ENCODE measurements at places on chromosomes 1 and 21.

GRCh38 chr21:35855484-35855883, 204.8 kb downstream of the SETD4 start:
- no peak for DNase-seq

- DNase-seq, result no peak
These were observed 1.7 kb downstream of the TNFSF4 start for GRCh38 chr1:173205146-173206051.

DNA sequence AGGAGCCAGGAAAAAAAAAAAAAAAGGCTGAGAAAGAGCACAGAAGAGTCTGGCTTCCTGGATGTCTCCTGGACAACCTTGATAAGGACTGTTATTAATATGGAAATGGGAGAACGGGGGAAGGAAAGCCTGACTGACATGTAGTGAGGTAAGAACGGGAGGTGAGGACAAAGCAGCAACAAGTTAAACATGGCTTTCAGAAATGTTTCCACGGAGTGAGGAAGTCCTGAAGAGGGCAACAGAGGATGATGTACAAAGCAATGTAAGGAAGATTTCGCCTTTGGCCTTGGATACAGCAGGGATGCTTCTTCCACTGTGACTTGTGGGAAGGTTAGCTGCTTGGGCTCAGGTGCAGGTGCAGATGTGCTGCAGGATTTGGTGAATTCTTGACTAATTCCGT, 11.9 kb upstream of the NIBAN1 start:
- no peak for DNase-seq

DNA sequence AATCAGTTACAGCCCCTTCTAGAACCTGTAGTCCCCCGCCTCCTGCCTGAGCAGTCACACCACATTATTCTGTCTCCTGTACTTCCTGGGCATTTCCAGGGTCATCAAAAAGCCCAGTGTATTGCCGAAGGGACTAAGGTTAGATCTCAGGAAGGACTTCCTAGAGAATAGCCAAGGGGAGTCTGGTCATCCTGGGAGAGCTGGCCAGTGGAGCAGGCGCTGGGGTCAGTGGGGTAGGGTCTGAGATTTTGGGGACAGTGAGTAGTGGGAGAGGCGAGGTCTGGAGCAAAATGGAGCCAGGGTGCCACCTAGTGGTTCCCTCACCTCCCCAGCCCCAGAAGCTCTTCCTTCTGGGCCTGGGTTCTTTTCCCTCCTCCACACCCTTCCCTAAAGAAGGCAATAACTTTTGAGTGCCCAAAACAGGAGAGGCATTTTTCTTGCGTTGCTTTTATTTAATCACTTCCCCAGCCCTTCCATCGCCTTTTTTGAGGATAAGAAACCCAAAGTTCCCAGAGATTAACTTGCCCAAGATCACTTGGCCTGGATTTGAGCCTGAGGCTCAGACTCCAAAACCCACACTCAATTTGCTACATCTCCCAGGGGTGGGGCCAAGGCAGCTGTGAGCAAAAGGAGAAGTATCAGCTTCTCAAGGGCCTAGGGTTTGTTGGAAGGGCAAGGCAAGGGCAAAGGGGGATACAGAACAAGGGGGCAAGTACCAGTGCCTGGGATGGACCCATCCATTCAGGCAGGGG, 7.3 kb upstream of the PMVK start:
- DNase-seq, result no peak

GRCh38 chr1:213573648-213574009, 414.1 kb upstream of the PROX1 start:
- DNase-seq, result no peak

GRCh38 chr1:208047975-208048374, 137.1 kb upstream of the CD34 start:
- DNase-seq, result no peak

DNA sequence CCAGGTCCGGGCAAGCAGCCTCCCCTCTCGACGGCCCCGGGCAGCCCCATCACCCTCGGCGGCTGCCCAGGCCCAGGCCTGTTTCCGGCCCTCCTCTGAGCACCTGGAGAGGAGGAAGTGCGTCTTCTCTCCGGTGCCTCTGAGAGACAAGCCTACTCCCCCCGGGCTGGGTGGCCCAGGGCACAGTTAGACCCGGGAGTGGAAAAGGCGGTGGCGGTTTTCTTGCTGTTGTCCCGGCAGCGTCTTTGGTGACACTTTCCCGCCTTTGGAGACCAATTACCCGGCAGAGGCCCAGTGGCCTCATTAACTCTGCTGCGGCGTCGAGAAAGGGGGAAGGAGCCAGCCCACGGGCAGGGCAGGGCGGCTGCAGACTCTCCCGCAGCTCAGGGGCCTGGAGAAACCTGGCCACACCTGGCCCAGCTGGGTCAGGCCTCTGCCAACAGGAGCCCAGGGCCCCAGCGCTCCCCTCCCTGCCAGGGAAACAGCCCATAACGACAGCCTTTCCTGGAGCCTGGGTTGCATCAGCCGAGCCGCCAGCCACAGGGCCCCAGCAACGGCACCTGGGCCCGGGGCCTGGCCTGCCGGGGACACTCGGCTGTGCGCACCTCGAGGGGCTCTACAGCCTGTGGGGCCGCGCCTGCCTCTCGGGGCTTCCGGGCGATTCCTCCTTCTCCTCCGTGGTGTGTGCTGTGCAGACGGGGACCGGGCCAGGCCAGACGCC, 28.4 kb upstream of the C1orf159 start:
- no peak for DNase-seq

DNA sequence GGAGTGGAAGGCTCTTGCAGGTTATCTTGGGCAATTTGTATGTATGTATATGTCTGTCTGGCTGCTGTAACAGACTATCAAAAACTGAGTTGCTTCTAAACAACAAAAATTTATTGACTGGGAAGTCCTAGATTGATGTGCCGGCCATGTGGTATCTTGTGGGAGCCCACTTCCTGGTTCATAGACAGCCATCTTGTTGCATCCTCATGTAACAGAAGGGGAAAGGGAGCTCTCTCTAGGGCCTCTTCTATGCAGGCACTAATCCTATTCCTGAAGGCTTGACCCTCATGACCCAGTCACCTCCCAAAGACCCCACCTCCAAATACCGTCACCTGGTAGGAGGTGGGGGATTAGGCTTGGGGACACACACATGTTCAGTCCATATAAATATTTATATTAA, 9.2 kb downstream of the GIPC2 start:
- DNase-seq, result no peak

- DNase-seq, result no peak
These were observed 63.7 kb downstream of the SLC45A1 start for GRCh38 chr1:8381618-8382017.

- no peak for DNase-seq
These were observed 18.0 kb upstream of the TRAPPC10 start for GRCh38 chr21:43994085-43994484.

GRCh38 chr1:1343811-1344421, 5.3 kb downstream of the DVL1 start:
- no peak for DNase-seq

- DNase-seq, result no peak
These were observed 110.1 kb upstream of the SLC44A3 start for GRCh38 chr1:94709891-94710581.

DNA sequence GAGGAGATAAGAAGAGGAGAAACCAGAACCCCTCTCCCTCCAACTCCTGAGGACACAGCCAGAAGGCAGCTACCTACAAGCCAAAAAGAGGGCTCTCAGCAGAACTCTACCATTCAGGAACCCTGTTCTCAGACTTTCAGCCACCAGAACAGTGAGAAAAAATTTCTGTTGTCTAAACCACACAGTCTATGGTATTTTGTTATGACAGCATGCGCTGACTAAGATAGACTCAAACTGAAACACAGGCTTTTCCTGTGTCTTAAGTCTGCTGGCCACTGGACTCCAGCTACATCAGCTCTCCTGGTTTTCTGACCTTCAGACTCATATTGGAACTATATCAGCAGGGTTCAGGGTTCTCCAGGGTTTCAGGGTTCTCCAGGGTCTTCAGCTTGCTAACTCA, 126.5 kb upstream of the TNFSF4 start:
- no peak for DNase-seq

DNA sequence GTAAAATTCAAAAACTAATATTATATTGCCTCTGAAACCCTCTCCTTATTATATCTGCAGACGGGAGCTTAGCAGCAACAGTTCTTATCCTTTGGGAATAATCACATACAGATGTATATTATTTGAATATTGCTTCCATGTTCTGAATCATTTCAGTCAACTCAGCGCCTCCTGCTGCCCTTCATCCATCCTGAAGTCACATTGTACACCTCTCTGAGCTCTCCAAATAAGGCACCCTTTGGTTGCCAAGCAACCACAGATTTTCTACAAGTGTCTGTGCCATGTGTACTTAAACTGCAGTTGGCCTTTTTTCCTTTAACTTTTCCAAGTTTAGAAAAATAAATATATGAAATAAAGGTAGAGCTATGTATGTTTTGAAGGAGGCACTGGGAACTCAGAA, 384.3 kb downstream of the LRRIQ3 start:
- DNase-seq, result no peak

GRCh38 chr1:17170571-17170970, 34.4 kb upstream of the PADI1 start:
- DNase-seq, result no peak

DNA sequence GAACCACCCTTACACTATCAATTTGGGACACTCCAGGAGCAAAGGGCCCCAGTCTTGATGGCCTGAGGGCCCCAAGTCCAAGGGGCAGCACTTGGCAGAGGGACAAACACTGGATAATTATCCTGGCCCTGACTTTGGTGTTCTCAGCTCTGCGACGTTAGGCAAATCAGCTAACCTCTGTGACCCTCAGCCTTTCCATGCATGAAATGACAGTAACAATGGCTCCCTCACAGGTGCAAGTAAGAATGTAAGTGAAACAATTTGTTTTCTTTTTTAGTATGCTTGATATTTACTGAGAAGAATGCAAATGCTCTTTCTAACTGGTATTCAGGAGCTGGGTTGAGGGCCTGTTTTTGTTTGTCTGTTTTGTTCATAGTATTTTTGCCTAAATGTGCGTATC, 61.6 kb upstream of the PRDX6 start:
- no peak for DNase-seq

GRCh38 chr1:226708342-226708780, 30.7 kb downstream of the ITPKB start:
- no peak for DNase-seq

DNA sequence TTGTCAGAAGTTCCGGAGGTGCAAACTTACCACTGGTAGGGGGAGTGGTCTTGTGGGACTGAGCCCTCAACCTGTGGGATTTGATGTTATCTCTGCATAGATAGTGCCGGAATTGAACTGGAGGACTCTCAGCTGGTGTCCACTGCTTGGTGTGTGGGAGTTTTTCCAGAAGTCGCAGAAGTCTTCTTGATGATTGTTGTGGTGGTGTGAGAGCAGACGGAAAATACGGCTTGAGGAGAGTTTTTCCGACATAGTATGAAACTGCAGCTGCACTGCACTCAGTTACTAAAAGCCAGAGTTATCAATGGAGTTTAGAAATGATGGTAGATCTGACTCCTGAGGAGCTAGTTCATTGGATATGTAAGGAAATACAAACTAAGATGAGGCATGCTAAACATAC, 14.9 kb downstream of the RGS5 start:
- no peak for DNase-seq

DNA sequence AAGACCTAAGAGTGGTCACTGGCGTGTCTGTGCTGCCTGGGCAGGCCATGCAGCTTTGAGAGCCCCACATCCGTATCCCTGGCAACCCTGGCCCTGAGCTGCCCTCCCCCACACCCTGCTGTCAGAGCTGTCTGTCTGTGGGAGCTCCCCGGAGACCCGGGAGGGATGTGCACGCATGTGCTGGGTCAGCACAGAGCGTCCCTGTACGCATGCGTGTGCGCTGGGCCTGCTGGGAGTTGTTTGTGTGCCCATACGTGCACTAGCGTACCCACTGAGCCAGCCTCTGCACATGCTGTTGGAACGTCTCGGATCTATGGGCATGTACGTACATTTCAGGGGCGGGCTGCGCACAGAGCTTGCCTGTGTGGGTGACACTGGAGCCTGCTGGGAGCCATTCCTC, 89.3 kb downstream of the EPHB2 start:
- no peak for DNase-seq

GRCh38 chr1:102861247-102861646, 247.1 kb downstream of the COL11A1 start:
- DNase-seq, result no peak

DNA sequence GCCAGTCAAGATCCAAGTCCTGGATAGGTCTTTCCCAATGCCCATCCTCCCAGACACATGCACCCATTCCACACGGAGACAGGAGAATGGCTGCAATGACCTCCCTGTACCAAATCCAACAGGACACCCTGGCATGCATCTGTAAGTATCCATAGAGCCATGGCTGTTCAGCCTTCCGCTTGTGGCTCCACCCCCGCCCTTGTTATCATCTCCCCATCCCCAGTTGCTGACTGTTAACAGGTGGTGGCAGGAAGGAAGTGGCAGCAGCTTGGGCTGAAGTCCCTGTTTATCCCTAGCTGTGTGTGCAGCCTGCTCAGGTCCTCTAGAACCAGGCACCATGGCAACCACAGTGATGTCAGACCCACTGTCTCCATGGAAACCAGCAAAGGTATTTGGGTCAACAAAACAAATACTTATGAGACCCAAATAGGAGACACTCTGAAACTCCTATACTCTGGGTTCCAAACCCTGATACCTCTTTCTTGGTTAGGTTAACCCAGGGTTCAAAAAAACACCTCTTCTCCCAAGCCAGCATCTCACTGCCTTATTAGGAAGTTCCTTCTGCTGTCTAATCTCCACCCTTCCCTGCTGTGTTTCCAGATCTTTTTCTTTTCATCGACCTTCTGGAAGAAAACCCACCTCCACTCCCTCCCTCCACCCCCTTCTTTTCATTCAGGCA, 721 bp downstream of the PBXIP1 start:
- DNase-seq, result peak; percentile 85

Data from renal pelvis (tissue), 12 donors.